ENCODE measurements at places on chromosomes 4 and X.

DNA sequence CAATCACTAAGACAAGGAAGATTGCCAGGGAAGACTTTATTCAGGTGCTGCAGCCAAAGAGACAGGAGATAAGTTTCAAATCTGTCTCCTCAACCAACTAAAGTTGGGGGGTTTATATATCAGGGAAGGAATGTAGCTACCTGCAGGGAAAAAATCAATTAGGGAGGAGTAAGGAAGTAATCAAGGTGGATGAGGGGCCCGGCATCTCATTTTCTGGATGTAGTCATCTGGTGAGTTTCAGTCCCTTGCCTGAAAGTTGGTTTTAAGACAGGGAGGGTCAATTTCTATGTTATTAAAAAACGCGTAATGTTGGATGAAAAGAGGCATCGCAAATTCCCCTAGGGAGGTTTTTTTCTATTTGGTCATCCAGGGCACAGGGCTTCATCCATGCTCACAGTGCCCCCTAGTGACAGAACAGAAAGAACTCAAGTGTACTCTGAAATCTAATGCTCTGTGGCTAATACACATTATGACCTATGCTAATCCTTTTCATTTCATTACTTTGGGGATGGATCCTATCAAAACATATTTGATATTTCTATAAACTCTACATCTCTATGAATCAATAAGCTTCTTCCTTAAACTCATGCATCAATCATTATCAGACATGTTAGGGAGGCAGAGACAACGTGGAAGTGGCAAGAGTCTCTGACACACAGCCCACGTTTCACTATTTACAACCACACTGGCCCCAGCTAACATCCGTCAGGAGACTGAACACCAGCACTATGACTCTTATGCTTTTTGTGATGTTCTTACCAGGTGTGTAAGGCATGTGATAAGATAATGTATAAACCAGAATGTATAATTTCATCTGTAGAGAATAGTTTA is 1577.0 kb upstream of the TENM3 start:
- peak; percentile 49 for DNase-seq

DNA sequence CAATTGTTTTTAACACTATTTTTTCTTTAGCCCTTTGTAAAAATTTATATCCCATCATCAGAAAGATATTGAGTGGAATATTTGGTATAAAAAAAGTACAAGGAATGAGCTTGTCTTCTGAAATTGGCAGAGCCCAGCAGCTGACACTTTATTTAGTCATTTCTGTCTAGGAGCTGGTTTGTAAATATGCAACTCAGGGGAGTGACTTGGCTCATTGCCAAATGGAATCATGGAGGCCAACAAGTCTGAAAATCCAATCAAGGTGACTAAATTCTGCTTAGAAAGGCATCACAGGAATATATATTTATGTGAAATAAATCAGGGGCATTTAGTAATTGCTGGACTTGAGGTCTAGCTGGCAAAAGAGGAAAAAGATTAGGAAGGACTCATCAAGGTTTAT is 74.4 kb downstream of the OTC start:
- no peak for DNase-seq

- no peak for DNase-seq
Observed at GRCh38 chr4:97396097-97396496, 747.2 kb downstream of the STPG2 start.

DNA sequence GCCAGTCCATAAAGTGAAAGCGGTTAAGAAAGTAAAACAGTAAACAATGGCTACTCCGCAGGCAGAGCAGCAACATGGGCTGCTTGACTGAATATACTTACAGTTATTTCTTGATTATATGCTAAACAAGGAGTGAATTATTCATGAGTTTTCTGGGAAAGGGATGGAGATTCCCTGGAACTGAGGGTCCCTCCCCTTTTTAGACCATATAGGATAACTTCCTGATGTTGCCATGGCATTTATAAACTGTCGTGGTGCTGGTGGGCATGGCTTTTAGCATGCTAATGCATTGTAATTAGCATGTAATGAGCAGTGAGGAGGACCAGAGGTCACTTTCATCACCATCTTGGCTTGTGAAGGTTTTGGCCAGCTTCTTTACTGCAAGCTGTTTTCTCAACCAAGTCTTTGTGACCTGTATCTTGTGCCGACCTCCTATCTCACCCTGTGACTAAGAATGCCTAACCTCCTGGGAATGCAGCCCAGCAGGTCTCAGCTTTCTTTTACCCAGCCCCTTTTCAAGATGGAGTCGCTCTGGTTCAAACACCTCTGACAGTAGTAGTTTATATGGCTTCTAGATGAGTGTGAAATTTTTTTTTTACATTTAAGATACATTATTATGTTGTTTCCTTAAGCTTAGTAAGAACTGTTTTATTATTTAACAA is 514.8 kb upstream of the TENM3 start:
- DNase-seq: no peak

GRCh38 chr4:11439836-11440235 is 11.1 kb upstream of the HS3ST1 start:
- no peak for DNase-seq

- DNase-seq: no peak
Observed at GRCh38 chr4:69818060-69818639, 41.8 kb downstream of the SULT1E1 start.

DNA sequence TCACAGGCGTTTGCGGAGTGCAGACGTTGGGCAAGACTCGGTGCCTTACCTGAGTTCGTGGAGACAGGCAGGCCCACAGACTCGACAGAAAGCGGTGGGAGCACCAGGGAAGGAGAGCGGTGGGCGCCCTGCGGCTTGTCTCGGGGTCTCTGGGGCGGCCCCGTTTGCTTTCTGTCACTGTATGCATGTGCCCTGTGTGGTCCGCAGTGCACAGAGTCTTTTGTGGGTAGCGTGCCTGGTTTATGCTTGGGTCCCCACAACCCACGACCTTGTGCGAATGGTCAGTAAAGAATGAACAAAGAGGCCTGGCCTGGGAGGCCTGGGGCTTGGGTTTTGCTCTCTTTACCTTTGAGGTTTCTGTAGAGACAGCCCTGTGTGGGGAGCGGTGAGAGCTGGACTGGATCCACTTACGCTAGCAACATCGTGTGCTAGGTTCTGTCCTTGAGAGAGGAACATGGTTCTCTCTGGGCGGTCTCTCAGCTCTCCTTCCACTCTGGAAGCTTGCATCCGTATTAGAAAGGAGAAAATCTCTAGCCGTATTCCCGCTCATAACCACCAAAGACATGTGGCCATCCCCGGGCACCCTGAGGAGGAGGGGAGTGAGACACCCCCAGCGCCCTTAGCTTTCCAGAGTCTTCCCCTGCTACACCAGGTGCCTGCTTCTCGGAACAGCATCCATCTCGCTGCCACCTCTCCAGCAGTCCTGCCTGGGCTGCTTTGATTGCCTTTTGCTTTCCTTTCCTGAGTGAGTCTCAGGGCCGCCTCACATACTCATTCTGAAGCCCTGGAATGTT is 1.2 kb downstream of the TADA2B start:
- no peak for DNase-seq

DNA sequence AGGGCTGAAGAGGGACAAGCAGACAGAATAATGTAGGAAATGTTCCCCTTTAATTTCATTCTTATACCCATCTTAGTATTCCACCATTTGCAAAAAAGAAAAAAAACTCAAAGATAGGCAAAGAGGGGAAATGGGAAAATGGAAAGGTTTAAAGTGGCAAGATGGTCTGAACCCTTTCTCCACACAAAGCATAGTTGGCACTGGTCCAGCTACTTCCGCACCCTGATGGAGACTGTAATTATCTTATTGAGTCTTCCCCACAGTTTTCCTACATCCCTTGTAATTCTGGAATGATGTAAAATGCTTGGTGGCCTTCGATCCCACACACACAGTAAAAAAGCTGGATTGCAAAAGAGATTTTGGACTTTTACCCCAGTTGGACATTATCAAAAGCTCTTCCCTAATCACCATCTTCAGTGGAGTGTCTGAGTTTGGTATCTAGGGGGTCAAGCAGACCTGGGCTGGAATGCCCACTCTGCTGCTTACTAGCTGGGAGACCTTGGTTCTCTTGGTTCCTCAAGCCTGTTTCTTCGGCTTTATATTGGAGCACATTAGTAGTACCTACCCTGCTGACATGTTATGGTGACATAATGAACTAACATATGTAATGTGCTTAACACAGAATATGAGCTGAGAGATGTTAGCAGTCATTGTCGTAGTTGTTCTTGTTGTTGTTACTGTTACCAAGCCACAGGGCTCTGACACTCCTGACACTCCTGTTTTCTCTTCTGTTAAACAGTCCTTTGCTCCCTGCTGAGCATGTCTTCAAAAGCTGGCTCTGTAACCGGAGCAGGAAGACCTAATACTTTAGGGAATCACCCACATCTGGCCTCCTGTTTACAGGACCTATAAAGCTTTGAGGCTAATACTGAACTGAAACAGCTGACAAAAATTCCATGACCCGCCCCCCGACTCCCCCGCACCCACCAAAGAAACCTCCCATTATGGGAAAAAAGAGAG is 4.7 kb downstream of the SRPX2 start:
- DNase-seq: no peak

DNA sequence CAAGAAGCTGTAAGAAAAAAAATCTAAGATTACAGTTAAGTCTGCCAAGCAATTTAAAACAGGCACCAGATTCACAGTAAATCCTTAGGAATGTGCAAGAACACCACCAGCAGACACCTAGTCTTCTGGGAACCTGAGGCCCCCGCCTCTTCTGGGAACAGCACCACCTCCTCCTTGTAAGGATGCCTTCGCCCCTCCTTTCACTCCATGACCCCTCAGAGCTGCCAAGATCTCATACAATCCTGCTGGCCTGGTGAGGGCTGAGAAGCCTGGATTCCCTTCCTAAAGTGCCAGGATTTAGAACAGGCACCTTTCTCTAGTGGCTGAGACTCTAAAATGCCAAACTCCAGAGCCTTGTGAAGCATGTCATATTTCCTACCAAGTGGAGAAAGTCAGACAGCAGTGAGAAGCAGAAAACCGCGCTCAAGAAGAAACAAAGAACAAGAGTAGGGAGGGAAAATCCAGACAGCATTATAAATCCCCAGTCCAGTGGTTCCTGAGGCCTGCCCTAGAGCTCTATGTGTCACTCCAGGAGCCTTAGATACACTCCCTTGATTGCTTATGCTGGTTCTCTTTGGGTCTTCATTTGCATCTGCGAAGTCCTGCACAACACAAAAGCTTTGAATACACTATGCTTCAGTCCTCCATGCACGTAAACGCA is 166.4 kb downstream of the TSPAN5 start:
- no peak for DNase-seq

DNA sequence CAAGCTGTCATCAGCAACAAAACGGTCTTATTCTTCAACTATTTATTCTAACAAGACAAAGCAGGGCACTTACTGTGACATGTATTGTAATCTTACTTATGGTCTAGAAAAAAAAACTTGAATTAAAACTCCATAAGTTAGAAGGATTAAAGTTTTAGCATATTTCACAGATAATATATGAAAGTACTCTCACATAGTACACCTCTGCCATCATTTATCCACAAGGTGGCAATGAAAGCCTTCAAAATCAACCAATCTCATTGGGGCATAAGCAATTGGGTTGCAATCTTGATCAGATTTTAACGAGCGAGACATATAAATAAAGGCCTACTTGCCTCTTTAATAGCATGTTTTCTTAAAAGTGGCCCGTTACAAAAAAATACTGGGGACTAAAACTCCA is 1382.9 kb downstream of the FAM133A start:
- DNase-seq: peak; percentile 1

DNA sequence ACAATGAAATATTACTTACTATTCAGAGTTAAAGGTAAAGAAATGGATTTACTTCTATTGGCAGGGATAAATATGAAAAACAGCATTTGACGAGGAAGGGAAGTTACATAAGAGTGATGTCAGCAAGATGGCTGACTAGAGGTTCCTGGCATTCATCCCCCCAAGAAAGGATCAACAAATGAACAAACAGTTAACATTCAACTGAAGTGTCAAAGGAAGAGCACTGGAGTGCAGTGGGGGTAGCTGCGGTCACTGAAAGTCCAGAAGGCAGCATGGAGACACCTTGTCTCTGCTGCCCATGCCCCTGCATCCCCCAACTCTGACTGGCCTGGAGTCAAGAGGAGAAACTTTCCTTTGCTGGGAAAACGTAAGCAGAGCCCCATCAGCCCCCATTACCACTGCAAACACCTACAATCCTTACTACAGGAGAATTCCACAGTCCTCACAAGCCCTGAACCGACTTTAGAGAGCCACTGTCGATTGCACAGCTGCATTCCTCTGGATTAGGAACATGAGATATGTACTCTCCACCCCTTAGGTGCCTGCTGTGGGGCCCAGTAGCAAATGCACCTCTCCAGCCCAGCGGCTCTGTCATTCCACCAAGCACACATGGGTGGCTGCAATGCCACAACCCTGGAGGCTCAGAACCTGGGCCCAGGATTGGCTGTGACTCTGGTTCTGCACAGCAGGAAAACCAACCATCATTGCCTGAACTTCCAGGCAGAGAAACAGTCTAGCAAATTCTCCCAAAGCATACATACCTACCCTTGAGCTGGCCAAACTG is 79.5 kb downstream of the CBR4 start:
- no peak for DNase-seq

GRCh38 chrX:105975382-105975781 is 63.1 kb downstream of the SERPINA7 start:
- peak; percentile 4 for DNase-seq

DNA sequence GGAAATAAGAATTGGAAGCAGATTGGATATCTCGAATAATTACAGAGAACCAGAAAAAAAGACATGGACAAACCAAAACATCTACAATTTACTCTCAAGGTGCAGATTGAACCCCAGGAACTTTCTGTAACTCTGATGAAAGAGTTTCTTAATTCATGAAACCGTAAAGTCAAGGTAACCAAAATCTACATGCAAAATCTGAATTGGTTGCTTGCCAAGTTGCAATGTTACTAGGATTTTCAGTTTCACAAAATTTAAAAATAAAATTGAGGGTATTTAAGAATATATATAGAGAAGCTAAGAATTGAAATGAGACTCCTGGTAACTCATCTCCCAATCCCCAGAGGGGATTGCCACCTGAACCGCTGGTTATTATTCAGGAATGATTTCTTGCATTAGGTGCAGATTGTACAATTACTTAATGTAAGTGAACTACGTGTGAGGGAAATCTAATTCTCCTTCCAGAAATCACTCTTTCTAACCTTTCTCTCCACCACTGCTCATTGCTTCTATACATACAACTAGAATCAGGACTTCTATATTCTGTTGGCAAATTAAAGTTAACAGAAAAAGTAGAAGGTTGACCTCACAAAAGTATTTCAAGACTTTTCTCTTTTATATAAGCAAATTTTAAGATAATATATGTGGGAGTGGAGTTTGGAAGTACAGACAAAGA is 221.5 kb upstream of the NDST4 start:
- no peak for DNase-seq

- no peak for DNase-seq
Observed at GRCh38 chr4:112378858-112379257, 81.7 kb downstream of the ALPK1 start.

GRCh38 chr4:87270144-87270543 is 49.7 kb upstream of the KLHL8 start:
- DNase-seq: peak; percentile 30

- DNase-seq: no peak
Observed at GRCh38 chrX:47078129-47079043, at the start of gene RGN. Gene RGN, plus strand, starts transcription at chrX:47078443. Its CDS starts 2,702 bp downstream, at chrX:47081145.

GRCh38 chr4:154985673-154986072 is 204.6 kb downstream of the RBM46 start:
- DNase-seq: no peak

All from SW480 (cell line).